Choroid plexus epithelial cell (primary cell): ENCODE measurements at places on chromosomes 6 and 20.

DNA sequence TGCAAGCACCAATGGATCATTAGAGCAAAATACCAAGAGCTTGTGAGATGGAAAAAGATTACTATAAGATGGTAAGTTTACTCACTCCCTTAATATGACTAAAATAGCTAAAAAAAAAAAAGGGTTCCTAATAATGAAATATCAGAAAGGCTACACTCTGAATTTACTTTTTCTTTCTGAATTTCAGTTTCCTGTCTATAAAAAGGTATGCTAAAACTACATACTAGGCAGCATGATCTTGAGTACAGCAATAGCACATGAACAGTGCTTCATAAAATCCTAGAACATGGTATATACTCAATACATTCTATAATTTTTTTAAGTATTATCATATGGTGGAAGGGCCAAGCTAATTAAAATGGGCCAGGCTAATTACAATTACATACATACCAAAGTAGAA is 24.0 kb upstream of the FAM135A start:
- DNase-seq: no peak

DNA sequence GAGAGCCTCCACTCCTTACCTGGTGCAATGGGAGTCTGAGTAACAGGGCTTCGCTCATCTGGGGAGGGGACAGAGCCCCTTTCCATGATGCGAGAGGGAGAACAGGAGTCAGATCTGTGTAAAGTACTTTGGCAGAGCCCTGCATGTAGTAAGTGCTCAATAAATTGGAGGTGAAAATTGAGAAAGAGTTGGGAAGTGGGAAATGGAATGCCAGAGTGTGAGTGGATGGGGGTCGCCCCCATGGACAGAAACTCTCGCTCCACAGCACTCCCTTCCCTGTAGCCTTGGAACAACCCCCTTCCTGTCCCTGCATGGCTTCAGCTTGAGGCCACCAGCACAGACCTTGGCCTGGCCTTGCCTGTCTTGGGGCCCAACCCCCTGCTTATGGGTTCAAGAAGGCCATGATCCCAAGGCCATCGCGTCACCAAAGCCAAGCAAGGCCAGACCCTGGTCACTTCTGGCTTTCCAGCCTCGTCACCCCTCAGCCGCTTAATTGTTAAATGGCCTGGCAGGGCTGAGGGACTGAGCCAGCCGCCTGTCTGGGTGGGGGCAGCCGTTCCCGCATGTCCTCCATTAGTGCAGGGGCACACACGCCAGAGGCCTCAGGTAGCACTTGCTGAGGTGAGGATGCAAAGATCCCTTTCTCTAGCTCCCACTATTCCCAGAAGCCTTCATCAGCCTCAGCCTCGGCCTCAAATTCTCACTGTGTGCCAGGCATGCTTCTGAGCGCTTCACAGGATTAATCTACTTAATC is 93.7 kb upstream of the PTPN1 start:
- no peak for DNase-seq

DNA sequence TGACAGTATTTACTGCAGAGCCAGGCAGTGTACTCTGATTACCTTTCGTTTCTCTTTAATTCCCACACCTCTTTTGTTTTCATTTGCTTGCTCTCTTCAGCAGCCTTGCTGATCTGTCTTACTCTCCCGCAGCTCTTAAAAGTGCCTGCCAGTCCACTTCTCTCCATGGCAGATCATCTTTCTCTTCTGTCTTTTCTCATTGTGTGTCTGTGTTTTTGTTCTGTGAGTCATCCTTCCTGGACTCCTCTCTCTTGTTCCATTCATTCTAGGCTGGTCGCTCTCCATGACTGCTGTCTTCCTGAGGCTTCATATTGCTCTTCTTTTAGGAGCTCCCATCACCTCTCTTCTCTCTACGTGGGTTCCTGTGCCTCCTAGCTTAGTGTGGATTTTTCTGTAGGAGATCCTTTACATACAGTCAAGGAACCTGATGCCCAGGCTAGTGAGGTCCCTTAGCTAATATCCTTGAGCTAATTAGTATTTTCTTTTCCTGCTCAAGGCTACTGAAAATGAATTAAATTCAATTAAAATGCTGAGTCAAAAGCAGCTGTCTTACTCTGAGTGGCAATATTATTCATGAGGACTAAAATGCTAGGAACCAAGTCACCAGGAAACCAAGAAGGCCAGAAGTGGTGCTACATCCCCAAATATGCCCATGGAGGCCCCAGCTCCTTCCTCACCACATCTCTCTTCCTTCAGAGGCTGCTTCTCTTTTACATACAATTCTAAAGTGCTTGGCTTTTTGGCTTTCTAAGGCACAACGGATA is 86.1 kb downstream of the SLX4IP start:
- DNase-seq: peak; percentile 90

- no peak for DNase-seq
Measured at GRCh38 chr6:54515713-54516112, 207.5 kb downstream of the TINAG start.
